ENCODE measurements at places on chromosomes 5 and 9.

GRCh38 chr9:20662156-20662555 is 21.9 kb upstream of the FOCAD start:
- no peak for DNase-seq

DNA sequence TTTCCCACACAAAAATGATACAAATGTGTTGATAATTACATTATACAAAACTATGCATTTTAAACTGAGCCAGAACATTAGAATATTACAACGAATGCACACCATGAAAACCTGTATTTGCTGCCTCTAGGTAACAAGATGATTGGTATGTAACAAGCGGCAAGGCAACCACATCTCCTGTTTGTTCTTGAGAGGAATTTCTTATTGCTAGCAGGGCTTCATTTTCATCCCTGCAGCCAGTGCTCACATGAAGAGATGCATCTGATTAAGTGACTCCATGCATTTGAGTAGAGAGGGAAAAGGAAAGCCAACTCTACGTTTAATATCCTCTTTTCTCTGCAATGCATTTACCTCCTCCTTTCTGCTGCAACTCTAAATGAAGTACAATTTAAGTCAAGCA is 36.6 kb downstream of the FRMD3 start:
- no peak for DNase-seq

- no peak for DNase-seq
Measured at GRCh38 chr5:147446523-147446922, 63.3 kb downstream of the DPYSL3 start.

- DNase-seq = no peak
Measured at GRCh38 chr5:96342581-96342980, 90.5 kb downstream of the PCSK1 start.

GRCh38 chr5:160869989-160870521 is 18.0 kb upstream of the ATP10B start:
- no peak for DNase-seq

- DNase-seq = no peak
Measured at GRCh38 chr9:136527721-136528710, 17.8 kb downstream of the NOTCH1 start.

DNA sequence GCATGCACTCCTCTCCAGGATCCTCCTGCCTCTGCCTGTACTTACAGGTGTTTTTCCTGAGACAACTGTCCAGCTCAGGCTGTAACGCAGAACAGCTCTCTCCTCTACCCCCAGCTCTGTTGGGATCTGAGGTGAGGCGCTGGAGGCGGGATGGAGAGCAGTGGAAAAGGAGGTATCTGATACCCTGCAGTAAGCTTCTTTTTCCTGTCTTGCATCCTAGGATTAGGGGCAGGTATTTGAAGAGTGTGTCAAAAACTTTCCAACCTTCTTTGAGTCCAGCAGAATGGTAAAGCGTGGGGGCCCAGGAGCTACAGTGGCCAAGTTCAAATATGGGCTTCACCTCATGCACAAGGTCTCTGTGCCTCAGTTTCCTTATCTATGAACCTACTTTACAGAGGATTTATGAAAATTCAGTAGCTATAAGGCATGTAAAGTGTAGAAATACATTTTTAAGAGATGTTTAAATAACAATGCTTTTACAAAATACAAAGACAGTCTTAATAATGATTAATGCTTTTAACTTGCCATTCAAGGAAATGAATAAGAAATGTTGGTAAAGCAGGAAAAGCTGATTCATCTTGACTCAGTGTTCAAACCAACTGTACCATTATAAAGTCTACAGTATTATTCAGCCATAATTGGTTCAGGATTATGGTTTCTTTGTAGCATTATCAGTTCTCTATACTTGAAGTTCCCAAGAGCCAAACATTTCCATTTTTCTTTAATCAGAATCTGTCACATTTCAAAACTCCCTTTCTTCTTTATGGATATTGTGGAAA is 26.1 kb downstream of the MAP1B start:
- DNase-seq = peak; percentile 61

GRCh38 chr9:128148509-128149000 is 698 bp upstream of the LCN2 start:
- no peak for DNase-seq

Data from HS-5 (cell line).